ENCODE measurements at places on chromosomes 1 and 21.

DNA sequence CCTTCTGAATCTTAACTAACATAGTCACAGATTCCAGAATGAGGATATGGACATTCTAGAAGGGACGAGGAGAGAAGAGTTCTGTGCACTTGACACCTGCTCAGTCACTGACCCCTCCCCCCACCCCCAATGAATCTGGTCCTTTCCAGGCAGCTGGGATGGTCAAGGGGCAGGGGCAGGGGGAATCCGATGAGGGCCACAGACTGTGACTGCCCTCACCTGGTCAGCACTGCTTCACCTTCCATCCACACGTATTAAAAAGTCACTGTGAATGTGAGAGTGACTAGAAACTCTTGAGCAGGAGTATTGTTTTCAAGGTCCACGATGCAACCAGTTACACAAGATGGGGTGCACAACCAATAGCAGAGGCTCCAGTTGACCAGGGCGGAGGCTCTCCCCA is 9.5 kb upstream of the PRAMEF12 start:
- DNase-seq = no peak

GRCh38 chr1:110490791-110491451 is 28.1 kb downstream of the KCNA10 start:
- no peak for DNase-seq

DNA sequence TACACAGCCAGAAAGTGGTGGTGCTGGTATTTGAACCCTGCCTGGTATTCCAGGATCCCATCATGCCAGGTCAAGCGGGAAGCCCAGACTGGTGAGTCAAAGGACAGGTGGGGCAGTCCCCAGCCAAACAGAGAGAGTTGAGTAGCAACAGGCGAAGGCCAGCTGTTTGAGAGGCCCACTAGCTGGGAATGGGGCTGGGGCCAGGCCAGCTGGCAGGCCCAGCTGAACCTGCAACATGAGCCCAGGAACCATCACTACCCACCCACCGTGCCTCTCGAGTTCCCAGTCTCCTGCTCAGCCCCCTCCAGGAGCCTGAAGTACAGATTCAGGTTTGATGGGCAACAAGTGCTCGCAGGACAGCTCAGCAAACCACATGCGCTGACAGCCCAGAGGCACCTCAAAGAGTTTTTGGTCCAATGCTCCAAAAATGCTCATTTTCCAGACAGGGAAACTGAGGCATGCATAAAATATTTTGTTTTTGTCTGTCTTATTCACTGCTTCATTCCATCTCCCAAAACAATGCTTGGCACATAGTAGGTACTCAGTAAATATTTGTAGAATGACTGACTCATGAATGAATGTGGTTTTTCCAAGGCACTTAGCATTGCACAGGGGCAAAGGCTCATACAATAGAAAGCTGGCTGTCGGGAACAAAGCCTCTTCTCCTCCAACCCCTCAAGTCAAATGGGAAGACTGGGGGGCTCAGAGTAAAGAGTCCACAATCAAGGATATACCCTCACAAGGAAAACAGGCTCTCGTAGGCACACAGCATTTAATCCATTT is 42.5 kb upstream of the CLIC4 start:
- DNase-seq = no peak

- no peak for DNase-seq
Observed at GRCh38 chr1:7650801-7651200, 120.3 kb upstream of the VAMP3 start.

GRCh38 chr1:246595146-246595545 is 28.9 kb downstream of the CNST start:
- no peak for DNase-seq

- no peak for DNase-seq
Observed at GRCh38 chr1:202181586-202181985, 12.0 kb upstream of the LGR6 start.

GRCh38 chr1:116827607-116828105 is 73.4 kb downstream of the CD2 start:
- no peak for DNase-seq

DNA sequence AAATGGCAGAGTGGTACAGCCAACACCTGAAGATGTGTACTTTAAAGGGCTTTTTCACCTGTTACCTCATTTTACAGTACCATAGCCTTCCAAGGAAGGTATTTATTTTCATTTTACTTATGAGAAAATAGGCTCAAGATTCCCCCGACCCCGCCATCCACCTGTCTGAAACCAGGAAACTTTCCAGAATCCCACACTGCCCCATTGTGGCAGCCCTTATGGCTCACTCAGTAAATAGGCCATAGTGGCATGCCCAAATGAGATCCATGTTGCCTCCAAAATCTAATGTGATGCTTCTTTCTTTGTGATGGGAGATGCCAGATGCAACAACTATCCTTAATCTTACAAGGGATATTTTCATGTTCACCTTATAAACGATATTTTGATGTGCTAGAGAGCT is 97.8 kb downstream of the EBNA1BP2 start:
- DNase-seq = no peak

- DNase-seq = no peak
Observed at GRCh38 chr1:46646844-46647243, 21.3 kb downstream of the ATPAF1 start.

DNA sequence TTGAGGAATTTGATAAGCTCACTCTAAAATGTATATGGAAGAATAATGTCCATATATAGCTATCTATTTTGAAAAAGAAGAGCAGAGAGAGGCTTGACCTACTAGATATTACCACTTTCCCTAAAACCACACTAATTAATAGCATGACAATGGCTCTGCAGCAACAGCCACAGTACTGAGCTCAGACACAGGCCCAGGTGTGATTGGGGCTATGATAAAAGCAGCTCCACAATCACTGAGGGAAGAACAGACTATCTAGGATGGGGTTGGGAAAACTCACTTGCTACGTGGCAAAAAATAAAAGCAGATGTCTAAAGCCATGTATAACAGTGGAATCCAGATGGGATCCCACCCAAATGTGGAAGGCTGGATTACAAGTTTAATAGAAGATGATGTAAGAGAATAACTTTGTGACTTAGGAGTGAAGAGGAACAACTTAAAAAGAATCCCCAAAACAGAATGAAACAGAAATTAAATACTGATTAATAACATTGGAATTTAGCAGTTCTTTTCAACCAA is 80.8 kb upstream of the RAB4A start:
- no peak for DNase-seq

DNA sequence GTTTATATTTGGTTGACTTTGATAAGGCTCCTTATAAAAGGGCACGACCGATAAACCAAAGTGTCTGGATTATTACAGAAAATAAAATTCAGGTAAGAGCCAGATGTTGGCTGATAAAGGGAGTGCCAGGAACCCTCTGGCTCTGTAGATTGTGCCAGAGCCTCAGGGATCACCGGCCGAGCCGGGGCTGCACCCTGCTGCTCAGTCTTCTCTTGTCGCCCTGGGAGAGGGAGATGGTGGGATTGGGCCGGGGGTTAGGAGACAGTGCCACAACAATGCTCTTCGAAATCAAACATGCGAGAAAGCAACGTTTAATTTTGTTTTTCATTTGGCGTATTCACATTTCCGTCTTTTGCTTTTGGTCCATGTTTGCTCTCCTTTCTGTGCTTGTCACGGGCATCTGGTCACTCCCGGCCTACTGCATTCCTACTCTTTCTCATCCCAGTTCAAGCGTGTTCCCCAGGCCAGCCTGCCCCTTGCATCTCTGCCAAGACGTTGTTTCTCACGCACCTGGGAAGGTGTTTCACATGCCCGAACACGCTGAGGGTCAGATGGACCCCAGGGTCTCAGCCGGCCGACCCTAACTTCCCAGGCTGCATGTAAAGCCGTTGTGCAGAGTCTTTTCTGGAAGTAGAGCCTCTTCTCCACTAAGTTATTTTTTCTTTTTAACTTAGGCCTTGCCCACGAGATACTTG is 18.8 kb upstream of the C2CD2 start:
- DNase-seq = no peak

GRCh38 chr1:18634276-18634675 is 3.6 kb downstream of the PAX7 start:
- DNase-seq = no peak

DNA sequence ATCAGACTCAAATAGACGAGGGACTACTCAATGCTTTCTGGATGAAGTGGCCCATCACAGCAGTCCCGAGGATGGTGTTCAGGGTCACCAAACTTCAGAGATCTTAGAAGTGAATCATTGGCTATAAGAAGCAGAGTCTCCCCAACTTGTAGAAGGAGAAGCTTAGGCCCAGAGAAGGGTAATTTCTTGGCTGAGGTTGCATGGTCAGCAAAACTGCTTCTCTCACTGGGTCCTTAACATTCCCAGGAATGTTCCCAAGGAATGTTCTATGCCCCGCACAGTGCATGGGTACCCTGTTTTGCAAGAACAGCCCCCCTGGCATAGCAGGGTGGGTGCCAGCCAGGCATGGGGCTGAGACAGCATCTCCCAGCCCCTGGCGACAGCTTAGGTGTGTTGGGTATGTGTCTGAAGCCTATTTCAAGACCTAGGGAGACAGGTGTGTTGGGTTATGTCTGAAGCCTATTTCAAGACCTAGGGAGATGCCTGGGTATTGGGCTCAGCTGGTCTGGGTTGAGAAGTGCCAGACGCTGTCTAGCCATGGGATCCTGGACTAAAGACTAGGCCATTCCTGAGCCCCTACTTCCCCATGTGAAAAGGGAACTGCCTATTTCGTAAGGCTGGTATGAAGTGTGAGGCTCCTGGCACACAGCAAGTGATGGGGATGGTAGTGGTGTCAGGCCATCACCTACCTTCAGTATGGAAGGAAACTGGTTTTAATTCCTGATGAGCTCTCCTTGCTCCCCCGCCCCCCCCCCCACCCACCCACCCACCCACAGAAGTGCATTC is 26.1 kb downstream of the PADI6 start:
- DNase-seq = no peak

DNA sequence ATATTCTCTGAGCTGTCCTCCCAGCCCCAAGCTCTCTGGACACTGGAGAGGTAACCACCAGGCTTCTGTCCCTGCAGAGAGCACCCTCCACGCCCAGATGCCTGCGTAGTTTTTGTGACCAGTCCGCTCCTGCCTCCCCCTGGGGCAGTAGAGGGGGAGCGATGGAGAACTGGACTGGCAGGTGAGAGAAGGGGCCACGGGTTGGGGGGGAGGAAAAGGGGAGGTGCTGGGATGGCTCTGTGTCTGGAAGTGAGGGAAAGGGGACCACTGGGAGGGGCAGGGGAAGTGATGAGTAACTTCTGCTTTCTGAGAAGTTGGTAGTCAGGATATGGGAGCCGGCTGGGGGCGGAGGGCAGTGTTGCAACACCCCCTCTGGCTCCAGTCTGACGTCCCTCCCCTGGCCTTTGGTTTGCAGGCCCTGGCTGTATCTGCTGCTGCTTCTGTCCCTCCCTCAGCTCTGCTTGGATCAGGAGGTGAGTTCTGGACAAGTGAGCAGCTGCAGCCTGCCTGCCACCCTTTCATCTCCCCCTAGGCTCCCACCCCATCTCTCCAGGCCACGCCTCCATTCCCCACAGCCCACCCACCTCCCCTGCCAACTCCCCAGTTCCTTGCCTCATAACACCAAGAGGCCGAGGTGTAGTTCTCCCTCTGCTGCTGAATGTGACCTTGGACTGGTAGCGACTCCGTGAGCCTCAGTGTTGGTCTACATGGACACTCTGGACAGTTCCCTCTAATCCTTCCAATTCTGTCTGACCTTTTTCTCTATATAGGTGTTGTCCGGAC is 3.1 kb downstream of the ADAMTSL4 start:
- no peak for DNase-seq

Data from activated CD4-positive, alpha-beta T cell treated with anti-CD3 and anti-CD28 coated beads, Interleukin-2, amount 50 U/mL, for 24 hours (primary cell).